ENCODE measurements at places on chromosomes 6 and 20.

DNA sequence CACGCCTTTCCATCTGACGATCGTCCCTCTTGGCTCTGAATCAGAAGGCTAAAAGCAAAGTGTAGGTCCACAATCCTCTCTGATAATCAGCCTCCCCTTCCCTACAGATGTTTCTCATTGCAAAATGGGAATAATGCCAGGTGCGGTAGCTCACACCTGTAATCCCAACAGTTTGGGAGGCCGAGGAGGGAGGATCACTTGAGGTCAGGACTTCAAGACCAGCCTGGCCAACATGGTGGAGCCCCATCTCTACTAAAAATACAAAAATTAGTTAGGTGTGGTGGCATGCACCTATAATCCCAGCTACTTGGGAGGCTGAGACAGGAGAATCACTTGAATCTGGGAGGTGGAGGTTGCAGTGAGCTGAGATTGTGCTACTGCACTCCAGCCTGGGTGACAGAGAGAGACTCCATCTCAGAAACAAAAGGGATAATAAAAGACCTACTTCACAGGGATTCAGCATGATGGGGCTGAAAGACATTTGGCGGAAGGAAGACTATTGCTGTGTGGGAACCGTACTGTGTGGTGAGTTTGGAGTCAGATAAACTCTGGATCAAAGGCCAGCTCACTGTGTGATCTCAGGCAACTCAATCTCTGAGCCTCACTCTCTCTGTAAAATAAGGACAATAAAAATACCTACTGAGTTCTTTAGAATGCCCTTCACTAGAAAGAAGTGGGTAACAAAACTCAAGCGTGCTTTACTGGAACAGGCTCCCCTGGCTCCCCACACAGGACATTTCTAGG lies 15.9 kb upstream of the SLC9A8 start:
- DNase-seq, result no peak

DNA sequence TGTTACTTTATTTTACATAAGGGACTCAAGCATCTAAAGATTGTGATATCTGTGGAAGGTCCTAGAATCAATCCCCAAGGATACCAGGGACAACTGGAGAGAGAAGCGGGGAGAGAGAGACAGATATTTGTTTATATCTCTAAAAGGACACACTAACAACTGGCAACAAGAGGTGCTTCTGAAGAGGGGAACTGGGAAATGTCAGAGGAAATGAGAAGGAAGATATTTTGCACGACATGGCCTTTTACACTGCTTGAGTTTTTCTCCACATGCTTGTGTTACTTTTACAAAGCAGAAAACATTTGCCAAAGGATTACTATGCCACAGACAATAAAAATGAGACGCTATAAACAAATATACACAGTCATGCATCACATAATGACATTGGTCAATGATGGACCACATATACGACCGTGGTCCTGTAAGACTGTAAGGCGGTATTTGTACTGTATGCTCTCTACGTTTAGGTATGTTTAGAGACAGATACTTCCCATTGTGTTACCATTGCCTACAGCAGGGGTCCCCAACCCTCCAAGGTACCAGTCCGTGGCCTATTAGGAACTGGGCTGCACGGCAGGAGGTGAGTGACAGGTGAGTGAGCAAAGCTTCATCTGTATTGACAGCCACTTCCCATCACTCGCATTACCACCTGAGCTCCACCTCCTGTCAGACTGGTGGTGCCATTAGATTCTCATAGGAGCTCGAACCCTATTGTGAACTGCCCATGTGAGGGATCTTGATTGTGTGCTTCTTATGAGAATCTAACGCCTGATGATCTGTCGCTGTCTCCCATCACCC lies 64.6 kb upstream of the PTPN1 start:
- no peak for DNase-seq

DNA sequence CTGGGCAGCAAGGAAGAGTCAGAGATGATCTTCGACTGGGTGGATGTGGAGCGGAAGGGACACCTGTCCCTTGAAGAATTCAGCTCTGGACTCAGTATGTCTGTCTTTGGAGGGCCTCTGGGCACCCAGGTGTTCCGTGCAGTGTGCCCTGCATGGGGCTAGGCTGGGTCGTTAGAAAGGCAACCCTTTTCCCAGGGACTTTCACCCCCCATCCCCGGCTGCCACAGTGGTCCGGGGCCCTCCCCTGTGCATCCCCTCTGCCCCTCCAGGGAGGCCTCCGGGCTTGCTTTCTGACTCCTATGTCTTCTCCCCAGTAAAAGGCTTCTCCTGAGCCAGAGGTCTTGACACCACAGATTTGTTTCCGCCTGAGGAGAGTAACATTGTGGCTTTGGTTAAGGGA lies 16.2 kb downstream of the RAB44 start:
- no peak for DNase-seq

GRCh38 chr20:43331906-43332305 lies 125.8 kb upstream of the SRSF6 start:
- DNase-seq, result no peak

Measured in ELR (cell line).